ENCODE measurements at places on chromosomes 12 and 14.

DNA sequence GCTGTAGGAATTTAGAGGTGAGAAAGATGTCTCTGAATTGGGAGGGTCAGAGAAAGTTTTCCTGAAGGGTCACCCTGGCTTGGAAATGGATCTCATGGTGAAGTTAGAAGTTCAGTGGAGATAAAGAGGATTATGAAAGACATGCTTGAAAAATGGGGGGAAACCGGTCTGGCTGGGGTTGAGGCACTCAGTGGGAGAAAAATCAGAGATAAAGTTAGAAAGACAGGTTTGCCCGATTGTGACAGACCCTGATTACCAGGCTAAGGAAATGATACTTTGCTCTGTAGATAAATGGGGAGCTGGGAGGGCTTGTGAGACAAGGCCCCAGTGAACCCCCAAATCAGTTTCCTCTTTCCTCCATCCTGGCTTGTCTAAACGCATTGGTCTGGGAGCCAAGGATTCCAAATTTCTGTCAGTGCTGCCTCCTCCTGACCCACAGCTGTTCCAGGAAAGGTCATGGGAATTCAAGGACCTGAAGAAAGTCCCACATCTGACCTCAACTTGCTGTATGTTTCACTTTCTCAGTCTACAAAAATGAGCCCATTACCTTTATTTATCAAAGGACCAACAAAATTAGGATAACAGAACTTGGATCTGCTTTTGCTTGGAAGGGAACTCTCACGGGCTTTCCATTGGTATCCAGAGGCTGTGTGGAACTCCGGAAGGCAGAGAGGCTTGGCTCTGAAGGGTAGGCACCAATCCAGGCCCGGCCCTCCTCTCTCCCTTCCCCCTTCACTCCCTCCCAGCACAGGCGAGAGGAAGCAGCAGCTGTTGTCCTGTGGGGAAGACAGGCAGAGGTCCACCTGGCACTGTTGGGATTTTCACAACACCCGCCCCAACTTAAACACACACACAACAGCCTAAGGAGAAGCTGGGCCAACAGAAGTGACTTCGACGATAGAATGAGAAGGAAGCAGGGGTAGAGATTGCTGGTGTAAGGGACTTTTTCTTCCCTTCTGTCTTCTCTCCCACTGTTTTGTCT is 3.4 kb upstream of the RNASE7 start:
- no peak for DNase-seq

- no peak for DNase-seq
These were observed 73.6 kb downstream of the ARID2 start for GRCh38 chr12:45803111-45803510.

- no peak for DNase-seq
These were observed 167.3 kb upstream of the TMCC3 start for GRCh38 chr12:94817695-94818075.

DNA sequence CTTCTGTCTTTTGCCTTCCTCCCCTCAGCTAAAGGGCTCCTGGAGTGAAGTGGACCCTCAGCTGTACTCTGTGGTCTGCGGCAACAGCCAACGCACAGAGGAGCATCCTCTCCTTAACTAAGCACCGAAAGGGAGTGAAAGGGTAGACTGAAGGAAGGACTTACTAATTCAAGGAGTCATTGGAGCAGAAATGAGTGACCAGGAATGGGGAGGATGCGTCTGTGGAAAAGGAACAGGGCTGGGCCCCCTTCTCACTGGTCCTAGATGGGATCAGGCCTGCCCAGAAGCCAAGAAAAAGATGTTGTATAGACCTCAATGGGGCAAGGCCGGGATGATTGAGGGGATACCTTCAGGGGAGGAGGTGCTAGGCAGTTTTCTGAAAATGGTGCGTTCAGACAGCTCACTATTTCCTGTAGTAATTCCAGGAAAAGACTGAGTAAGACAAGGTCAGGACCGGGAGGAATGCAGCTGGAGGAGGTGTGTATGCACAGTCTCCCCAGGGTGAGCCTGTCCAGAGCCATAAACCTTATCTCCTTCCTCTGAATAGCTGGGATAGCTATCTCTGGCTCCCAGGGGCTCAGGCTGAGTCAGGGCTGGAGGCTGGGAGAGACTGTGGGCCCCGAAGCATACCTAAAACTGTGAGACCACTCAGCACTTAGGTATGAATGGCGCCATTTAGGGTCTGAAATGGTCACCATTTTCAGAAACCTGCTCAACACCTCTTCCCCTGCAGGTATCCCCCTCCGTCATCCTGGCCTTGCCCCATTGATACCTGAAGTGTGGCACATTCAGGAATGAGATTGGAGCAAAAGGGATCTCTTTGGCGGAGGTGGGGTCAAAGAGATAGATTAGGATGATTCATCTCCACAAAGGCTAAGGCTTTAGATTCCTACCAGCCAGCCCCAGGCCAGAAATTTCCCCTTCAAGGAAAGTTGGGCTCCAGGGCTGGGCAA is 20.2 kb upstream of the KRT8 start:
- no peak for DNase-seq

DNA sequence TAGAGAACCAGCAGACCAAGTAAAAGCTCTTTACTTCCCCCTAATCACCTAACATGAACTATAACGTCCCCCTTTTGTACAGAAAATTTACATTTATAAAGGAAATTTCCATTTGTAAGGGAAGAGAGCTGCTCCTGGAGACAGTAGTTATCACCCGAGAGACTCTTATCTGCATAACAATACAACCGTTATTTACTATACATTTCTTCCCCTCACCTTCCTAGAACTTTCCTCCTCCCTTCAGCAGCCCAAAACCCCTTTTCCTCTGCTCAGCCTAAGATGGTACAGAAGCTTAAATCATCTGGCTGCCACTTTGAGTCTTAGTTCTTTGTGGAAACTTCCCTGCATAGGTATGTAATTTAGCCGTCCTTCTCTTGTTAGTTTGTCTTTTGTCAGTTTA is 40.4 kb upstream of the ETV6 start:
- no peak for DNase-seq

DNA sequence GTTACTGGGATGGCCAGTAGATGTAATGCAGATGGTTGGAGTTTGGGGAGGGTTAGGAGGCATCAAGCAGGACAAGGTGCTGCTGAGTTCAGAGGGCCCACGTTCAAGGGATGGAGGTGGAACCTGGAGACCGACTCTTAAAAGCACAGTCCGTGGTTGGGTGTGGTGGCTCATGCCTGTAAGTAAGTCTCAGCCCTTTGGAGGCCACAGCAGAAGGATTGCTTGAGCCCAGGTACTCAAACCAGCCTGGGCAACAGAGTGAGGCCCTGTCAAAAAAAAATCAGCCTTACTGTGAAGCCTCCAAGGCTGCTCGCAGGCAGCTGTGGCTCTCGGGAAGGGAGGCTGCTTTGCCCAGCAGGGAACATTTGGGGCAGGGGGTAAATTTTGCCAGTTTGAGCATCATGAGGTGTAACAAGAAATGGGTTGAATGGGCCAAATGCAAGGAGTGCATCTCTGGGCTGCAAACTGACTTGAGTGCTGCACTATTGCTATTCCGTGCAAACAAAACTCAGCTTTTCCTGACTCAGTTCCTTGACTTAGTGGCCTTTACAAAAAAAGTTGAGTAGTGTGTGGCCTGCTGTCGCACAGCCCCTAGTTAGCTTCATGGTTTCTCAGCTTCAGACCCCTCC is 55.0 kb downstream of the ANAPC7 start:
- peak; percentile 61 for DNase-seq

GRCh38 chr14:44505588-44505987 is 1.5 kb downstream of the FSCB start:
- no peak for DNase-seq

GRCh38 chr12:31780096-31780495 is 51.3 kb upstream of the AMN1 start:
- DNase-seq = no peak

GRCh38 chr12:21852251-21852650 is 77.7 kb upstream of the KCNJ8 start:
- DNase-seq = no peak

GRCh38 chr12:96249196-96250118 is 55.3 kb downstream of the ELK3 start:
- no peak for DNase-seq

DNA sequence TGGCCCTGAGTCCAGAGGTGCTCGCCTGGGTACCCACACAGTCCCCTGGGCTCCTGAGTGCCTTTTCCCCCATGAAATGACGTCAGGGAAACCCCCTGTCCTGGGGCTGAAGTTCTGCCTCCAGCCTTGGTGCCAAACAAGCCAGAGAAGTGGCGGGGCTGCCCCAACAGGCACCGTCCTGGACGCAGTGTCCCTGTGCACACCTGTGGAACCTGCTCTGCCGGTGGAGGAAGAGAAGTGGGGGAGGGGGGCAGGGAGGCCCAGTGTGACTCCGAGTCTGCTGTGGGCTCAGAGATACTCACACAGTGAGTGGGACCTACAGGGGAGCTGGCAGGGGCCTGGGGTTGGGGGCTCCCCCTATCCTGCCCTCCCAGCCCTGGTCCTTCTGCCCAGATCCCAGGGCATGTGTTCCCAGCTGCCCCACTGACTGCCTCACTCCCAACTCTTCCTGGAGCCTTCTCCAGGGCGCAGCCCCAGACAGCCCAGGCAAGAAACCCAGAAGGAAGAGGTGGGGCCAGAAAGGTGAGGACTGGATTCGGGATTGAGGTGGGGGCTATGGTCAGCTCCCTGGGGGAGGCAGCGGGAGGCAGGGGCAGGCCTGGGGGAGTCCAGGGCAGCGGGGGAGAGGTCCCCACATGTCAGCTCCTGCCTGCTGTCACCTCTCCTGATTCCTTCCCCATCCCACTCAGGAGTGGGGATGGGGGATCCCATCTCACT is 24.7 kb downstream of the CCDC85C start:
- no peak for DNase-seq

DNA sequence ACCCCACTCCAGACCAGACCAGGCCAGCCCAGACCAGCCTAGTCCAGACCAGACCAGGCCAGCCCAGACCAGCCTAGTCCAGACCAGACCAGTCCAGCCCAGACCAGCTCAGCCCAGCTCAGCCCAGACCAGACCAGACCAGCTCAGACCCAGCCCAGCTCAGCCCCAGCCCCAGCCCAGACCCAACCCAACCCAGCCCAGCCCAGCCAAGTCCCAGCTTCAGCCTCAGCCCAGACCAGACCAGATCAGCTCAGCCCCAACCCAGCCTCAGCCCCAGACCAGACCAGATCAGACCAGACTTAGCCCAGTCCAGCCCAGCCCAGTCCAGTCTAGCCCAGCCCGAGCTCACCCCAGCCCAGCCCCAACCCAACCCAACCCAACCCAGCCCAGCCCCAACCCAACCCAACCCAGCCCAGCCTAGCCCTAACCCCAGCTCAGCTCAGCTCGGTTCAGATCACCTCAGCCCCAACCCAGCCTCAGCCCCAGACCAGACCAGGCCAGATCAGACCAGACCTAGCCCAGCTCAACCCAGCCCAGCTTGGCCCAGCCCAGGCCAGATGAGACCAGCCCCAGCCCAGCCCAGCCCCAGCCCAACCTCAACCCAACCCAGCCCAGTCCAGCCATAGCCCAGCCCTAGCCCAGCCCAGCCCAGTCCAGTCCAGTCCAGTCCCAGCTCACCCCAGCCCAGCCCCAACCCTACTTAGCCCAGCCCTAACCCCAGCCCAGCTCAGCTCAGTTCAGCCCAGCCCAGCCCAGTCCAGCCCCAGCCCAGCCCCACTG is 204.7 kb downstream of the BCL11B start:
- DNase-seq = no peak

GRCh38 chr14:93549595-93549994 is 118.9 kb downstream of the UNC79 start:
- DNase-seq = no peak

- no peak for DNase-seq
These were observed 93.7 kb upstream of the USP15 start for GRCh38 chr12:62166525-62166924.

DNA sequence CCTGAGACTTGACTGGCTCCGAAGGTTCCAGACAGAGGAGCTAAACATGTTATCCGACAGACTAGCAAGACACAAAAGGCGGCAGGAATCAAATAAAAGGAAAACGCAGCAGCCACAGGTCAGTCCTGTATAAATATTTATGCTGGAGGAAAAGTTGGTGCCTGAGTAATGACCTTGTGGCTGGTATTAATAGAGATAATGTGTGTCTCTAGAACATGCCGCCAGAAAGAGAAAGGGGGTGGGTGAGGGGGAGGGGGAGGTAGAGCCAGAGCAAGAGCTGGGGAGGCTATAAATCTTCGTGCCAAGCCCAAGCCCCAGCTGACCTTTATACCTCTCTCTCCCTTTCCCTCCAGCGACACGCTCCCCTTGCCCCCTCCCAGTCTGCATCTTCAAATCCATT is 590.4 kb downstream of the MED13L start:
- DNase-seq = no peak

- DNase-seq = peak; percentile 54
These were observed 16.0 kb downstream of the PLD4 start for GRCh38 chr14:104940526-104941150.

DNA sequence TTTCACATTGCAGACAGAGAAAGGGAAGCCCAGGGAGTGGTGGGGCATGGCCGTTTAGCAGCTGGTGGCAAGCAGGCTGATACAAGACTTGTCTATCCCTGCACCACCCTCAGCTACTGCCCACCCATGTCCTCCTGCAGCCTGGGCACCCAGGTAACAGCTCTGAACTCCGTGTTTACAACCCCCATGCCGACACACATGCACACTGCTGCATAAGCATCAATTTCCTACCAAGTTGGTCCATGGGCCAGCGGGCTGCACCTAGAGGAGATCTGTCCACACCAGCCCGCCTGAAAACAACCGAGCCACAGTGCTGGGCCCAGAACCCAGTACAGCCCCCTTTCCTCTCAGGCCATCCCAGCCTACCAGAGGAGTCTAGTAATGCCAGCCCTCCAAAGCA is 75.9 kb upstream of the C14orf180 start:
- DNase-seq = no peak

GRCh38 chr12:88579601-88580050 is 645 bp downstream of the KITLG start:
- no peak for DNase-seq

DNA sequence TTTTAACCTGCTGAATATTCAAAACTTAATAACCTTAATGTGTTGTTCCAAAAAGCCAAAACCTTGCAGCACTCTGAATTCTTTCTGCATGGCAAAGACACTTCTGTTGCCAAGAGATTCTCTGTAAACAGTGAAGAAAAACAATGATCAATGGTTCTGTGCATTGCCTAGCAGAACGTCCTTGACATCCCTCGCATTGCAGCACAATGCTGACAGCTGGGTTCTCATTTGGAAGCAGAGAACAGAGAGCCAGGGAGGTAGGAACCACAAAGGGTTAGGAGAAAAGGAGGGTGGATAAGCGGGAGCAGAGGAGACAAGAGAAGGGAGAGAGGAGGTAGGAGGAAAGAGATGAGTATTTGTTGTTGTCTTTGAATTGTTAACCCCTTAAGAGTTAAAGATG is 501.1 kb downstream of the NAV3 start:
- DNase-seq = no peak

GRCh38 chr14:38951451-38951850 is 151.6 kb downstream of the SEC23A start:
- DNase-seq = no peak

- DNase-seq = no peak
These were observed 124.0 kb downstream of the PDE3A start for GRCh38 chr12:20492251-20492760.

- no peak for DNase-seq
These were observed 14.4 kb downstream of the CLSTN3 start for GRCh38 chr12:7144414-7145120.

- no peak for DNase-seq
These were observed 427.8 kb downstream of the SLC6A15 start for GRCh38 chr12:84484798-84485197.

All from activated effector memory CD4-positive, alpha-beta T cell treated with anti-CD3 and anti-CD28 coated beads, Interleukin-2, amount 50 U/mL, for 16 hours (primary cell).